ENCODE measurements at places on chromosomes 4 and X.

DNA sequence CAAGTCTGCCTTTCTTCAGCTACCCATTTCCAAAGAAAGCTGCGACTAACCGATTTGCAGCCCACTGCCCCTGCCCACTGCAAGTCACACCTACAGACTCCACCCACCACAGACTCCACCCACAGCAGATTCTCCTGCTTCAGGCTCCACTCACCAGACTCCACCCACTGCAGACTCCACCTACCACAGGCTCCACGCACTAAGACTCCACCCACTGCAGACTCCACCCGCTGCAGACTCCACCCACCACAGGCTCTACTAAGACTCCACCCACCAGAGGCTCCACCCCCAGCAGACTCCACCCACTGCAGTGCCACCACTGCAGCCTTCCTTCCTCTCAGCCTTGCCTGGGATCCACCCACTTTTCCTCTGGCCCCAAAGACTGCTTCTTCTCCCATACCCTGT lies 41.3 kb downstream of the ABLIM2 start:
- no peak for DNase-seq

GRCh38 chrX:150676221-150676620 lies 17.0 kb upstream of the MTMR1 start:
- no peak for DNase-seq

GRCh38 chr4:32192363-32192762 lies 1472.2 kb downstream of the PCDH7 start:
- DNase-seq, result no peak

- DNase-seq, result no peak
Observed at GRCh38 chr4:129111919-129112318, 16.0 kb downstream of the C4orf33 start.

DNA sequence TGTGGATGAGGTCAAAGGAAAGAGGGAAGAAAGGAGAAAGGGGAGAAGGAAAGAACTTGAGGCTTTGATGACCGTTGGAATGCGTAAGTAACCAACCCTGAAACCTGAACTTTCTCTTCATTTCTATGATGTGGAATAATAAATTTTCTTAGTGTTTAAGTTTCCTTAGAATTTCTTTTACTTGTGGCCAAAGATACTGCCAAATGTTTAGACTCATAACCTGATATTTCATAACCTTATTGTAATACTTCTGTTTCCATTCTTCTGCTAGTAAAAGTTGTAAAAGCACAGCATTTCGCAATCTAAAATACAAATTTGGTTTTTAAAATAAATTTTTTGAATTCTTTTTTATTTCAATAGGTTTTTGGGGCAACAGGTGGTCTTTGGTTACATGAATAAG lies 258.5 kb upstream of the GIMD1 start:
- no peak for DNase-seq

DNA sequence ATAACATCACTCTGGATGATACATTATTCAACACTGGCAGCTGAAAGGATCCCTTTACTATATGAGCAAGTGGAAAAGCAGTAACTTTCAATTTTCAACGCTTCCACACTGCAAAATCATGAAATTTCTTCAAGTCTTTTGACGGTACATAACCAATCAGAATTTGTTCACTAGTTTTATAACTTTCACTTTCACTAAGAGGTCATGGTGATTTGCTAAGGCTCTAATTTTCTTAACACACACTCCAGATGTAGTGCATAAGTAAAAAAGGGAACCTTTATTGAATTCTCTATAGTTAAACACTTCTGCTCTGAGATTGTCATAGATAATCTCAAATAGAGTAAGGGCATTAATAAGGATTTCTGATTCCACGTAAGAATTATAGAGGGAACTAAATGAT lies 4.1 kb downstream of the ARMCX2 start:
- no peak for DNase-seq

GRCh38 chrX:255923-256331 lies 25.3 kb upstream of the PLCXD1 start:
- DNase-seq, result no peak

DNA sequence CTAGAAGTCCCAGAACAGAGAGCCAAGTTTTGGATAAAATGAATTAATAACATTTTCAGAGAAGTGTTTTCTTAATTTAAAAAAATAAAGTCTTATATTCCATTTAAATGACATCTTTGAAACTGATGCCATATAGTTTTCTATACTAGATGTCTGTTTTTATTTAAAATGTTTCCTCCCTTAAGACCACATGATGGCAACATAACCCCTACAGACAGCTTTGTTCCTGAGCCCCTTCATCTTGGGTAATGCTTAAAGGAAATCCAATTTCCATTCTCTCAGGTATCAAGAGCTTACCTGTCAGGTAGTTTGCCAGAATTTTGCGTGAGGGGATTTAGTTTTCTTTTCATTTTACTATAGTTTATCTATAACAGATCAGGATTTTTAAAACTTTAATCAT lies 181.4 kb upstream of the UGT8 start:
- DNase-seq, result no peak

DNA sequence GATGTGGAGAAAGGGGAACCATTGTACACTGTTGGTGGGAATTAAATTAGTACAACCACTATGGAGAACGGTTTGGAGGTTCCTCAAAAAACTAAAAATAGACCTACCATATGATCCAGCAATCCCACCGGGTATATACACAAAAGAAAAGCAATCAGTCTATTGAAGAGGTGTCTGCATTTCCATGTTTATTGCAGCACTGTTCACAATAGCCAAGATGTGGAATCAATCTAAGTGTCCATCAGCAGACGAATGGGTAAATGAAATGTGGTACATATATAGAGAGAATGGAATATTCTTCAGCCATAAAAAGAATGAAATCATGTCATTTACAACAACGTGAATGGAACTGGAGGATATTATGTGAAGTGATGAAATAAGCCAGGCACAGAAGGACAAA lies 208.1 kb downstream of the TRIML1 start:
- no peak for DNase-seq

DNA sequence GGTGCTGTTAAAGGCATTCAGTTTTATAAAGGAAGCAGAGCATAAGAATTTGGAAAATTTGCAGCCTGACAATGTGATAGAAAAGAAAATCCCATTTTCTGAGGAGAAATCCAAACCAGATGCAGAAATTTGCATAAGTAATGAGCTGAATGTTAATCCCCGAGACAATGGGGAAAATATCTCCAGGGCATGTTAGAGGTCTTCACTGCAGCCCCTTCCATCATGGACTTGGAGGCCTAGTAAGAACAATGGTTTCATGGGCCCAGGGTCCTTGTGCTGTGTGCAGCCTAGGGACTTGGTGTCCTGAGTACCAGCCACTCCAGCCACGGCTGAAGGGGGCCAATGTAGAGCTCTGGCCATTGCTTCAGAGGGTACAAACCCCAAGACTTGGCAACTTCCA lies 542.7 kb upstream of the NR3C2 start:
- no peak for DNase-seq

- DNase-seq, result no peak
Observed at GRCh38 chrX:118347736-118348135, 1.8 kb downstream of the WDR44 start.

- no peak for DNase-seq
Observed at GRCh38 chr4:127698789-127699200, 31.4 kb upstream of the SLC25A31 start.

DNA sequence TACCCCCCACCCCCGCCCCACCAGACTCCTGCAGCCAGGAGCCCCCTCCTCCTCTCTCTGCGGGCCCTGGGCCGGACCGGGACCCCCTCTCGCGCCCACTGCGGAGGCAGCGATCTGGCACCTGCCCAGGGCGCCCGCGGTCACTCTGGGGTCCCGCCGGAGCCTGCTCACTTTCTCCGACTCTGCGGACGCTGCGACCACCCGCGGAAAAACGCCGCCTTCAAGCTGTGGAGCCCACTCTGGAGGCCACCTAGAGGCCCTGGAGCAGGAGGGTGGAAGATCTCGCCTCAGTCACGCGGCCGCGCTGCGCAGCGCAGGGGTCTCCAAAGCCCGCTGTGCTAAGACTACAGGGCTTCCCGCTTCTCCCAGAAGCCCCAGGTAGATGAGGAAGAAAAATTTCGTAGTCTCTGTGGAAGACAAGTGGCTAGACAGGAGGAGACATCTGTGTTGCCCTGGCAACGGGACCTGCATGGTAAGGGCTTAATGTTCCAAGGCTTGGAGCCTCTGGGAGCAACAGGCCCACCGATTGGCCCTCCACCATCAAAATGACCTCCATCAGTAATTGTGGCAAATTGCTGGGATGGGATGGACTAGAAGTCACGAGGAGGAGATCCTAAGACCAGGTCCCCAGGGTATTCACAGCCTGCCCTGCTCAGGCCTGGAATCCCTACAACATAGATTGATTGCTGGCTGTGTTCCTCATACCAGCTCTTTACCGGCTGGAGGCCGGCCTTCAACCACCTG lies at the start of gene PNMA6F:
Gene PNMA6F, minus strand, starts transcription at position 387 of the 744 bp plus-strand sequence. CDS start 1,093 bp downstream, outside the sequence.
- no peak for DNase-seq

GRCh38 chr4:88965053-88965452 lies 91.9 kb downstream of the FAM13A start:
- DNase-seq, result no peak

GRCh38 chrX:120662662-120663061 lies 32.8 kb upstream of the C1GALT1C1 start:
- no peak for DNase-seq

GRCh38 chr4:7818399-7818911 lies 121.2 kb downstream of the AFAP1 start:
- DNase-seq, result no peak

DNA sequence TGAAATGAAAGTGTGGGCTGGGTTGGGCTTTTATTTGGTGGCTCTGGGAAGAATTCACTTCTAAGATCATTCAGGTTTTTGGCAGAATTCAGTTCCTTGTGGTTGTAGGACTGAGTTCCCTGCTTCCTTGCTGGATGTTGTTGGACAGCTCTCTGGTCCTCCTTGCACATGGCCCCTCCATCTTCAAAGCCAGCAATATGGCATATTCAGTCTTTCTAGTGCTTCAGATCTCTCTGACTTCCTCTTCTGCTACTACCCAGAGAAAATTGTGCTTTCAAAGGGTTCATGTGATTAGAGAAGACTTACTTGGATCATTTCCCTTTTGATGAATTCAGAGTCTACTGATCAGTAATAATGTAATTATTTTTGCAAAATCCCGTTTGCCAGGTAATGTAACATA lies 12.8 kb upstream of the IGFBP7 start:
- DNase-seq, result no peak

DNA sequence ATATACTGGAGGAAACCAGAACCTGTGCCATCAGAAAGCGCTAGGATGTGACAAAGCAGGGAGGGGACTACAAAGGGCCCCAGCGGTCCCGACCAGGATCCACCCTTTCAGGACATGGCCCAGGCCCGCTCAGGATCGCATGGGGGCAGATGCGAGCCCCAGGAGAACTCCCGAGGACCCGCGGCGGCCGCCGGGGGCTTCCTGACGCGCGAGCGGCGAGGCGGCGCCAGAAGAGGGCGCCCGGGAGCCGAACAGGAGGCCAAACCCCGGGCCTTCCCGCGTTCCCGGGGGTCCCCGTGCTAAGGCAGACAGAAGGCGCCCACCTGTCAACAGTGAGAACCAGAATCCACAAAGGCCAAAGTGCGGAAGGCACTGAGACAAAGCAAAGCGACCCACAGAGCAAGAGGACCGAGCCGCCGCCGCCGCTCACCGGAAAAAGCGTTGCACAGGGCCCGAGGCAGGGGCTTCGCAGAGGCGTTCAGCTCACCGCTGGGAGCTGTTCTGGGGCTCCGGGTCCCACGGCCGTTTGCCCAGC lies 7.3 kb upstream of the OPN1LW start:
- DNase-seq, result peak; percentile 36

- no peak for DNase-seq
Observed at GRCh38 chr4:71553605-71554004, 214.8 kb downstream of the SLC4A4 start.

DNA sequence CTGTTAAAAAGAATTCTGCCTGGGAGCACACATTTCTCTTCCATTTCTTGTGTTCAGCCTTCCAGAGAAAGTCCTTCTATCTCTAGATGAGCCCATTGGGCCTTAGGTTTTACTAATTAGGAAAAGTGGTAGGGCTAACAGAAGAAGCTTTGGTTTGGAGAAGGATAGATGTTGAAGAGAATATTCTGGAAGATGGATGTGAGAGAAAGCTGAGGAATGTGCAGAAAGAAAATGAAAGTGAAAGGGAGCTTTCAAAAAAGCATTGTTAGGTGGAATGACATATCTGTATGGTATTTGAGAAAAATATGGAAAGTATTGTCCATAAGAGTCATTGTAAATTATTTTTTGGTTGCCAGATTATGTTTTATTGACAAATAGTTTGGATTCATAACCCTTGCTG lies 474.8 kb upstream of the SLIT2 start:
- DNase-seq, result no peak

- DNase-seq, result no peak
Observed at GRCh38 chrX:4909348-4909747, 1195.9 kb upstream of the PRKX start.

GRCh38 chr4:21077967-21078366 lies 377.7 kb downstream of the PACRGL start:
- DNase-seq, result no peak

DNA sequence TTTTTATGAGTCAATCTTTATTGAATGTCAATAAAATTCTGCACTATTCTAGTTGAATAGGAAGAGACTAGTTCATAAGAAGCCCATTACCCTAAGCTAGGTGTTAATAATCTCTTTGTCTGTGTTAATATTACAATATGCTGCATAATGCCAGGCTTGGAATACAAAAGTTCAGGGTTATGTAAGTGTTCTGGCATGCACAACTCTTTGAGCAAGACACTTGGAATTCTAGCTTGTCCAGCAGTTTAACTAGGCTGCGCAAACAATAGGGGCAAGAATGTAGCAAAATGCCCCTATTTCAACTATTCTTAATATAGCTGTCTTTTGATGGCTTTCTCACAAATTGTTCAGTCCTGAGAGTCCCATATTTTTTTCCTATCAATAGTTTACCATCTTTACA lies 31.3 kb upstream of the ETNPPL start:
- no peak for DNase-seq

- no peak for DNase-seq
Observed at GRCh38 chr4:178462710-178463109, 1020.5 kb upstream of the AGA start.

DNA sequence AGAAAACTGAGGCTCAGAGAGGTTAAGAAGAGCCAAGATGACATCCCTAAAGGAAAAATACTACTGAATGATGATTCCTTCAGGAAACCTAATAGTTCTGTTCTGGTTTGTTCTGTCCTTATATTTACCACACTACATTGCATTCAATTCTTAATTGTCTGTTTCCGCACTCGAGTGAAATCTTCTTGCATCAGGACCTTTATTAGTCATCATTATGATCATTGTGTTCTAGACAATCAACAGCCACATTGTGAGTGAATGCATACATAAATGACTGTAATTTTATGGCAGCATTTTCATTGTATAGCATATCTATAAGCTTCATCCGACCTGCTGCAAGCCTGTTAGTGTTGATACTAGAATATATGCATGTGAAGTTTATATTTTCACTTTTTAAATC lies 156.7 kb upstream of the FAM241A start:
- no peak for DNase-seq

- DNase-seq, result no peak
Observed at GRCh38 chrX:126575911-126576310, 23.3 kb upstream of the DCAF12L1 start.

DNA sequence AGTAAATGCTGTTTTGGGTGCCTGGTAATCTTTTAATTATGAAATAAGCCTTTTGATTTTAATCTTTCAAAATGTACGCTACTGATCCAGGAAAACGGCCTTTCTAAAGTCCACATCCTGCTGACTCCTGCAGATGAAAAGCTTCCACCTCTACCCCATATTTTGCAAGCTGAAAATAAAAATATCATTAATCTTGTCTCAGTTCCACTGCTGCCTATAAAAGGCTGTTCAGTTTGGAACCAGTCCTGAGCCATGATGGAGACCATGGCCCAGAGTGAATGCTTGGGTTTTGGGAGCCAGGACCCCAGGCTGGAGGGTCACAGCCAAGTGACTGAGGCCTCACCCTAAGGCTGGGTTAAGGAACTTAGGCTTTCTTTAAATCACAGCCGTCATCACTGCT lies 110.8 kb downstream of the AFF1 start:
- DNase-seq, result no peak
